GM04504 (cell line): ENCODE measurements at places on chromosomes 1 and 21.
A peak's percentile ranks its signal among the peaks of the same experiment; 100 is the strongest.

DNA sequence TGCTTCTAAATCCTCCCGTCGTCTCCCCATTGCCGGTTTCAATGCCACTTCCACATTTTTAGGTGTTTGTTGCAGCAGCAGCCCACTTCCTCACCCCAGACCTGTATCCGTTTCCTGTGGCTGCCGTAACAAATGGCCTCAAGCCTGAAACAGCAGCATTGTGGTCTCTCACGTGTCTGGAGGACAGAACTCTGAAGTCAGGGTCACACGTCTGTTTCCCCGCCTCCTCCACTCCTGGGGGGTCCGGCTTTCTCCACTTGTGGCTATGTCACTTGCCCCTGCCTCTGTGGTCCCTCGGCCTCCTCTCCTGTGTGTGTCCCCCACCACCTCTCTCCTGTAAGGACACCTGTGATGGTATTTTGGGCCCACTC is 21.8 kb downstream of the TRPM2 start:
- no peak for DNase-seq

- DNase-seq = no peak
These were observed 110.2 kb downstream of the CRYAA start for GRCh38 chr21:43278766-43279577.

GRCh38 chr1:204390751-204391466 is 20.7 kb downstream of the PPP1R15B start:
- no peak for DNase-seq

DNA sequence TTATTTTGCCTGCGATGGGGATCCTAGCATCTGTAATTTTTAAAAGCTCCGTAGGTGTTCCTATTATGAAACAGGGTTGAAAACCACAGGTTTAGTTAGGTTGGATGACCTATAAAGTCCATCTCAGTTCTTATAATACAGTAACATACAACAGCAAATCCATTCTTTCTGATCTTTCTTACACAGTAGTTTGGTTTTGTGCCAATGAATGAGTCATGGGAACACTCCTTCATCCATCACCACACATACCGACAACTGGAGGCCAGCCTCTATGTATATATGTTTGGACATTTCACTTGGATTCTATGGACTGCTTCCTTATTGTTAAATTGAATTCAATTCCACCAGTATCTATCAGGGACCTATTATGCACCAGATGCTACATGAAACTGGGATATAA is 118.4 kb upstream of the L1TD1 start:
- peak; percentile 16 for DNase-seq

GRCh38 chr1:15029036-15029435 is 124.5 kb upstream of the TMEM51 start:
- DNase-seq = no peak

- DNase-seq = no peak
These were observed 79.6 kb upstream of the PPM1J start for GRCh38 chr1:112794654-112795239.

DNA sequence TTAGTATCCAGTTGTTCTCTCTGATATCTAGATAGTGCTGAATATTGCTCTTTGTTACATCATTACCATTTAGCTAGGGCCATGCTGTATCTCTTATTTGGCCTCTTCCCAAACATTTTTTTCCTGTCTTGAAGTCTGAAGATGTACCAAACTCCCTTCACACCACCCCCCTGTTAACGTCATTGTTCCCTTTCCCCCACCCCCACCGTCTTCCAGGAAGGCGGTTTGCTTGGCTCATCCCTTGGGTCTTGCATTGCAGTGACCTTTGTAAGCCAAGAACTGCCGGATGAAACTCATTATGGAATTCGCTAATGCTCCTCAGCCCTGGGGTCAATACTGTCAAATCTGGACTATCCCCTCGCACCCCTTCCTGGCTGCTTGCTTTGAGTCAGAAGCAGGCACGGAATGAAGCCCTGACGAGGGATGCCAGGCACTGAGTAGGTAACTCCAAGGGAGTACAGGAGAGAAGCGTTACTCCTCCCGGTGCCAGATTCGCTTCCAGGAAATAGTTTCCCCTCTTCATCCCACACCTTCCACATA is 283.1 kb downstream of the TM2D1 start:
- DNase-seq = no peak

- DNase-seq = no peak
These were observed 12.3 kb downstream of the OLFML3 start for GRCh38 chr1:113991467-113991997.

GRCh38 chr1:65425697-65426096 is 5.2 kb downstream of the LEPR start:
- peak; percentile 78 for DNase-seq

- no peak for DNase-seq
These were observed 70.7 kb downstream of the MAP3K7CL start for GRCh38 chr21:29201186-29201585.

DNA sequence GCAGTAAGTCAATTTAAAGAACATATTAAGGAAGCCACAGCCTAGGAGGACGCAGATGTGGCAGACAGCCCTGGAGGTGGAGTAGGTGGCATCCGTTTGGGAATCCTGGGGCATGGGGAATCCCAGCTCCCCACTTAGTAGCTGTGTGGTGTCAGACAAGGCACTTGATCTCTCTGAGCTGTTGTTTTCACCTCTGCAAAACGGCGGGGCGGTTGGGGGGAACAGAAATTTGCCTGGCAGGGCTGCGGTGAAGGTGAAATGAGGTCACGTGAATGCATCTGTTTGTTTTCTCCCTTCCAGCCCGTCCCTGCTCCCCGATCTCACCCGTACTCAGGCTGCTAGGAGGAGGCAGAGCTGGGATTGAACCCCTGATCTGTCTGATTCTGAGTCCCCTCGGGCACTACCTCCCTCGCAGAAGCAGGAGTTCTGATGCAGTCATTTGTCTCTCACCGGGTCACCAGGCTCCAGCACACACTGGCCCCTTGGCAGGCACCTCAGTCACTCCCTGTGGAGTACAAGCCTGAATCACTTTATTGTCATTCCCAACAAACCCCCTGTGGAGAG is 2.2 kb upstream of the LAPTM5 start:
- no peak for DNase-seq

- DNase-seq = no peak
These were observed 14.4 kb downstream of the ZBTB17 start for GRCh38 chr1:15961492-15961891.

DNA sequence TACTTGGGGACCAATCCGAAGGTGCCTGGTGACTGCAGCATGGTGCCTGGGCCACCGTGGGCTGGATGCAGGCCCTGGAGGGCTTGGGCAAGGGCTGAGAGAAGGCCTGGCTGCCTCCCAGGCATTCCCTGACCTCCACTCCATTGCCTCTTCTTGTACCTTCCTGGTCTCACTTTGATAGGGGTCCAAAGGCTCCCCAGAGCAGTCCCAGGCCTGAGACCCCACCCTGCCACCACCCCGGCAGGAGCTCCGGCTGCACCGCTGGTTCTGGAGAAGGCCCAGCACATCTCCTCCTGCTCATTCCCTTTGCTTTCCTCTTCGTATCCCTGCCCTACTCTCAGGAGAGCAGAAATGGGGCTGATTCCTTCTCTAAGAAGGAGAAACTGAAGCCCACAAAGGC is 133.3 kb upstream of the IPO9 start:
- DNase-seq = no peak

GRCh38 chr1:43750083-43750482 is 42.7 kb downstream of the ST3GAL3 start:
- DNase-seq = no peak

GRCh38 chr1:118481126-118481525 is 296.1 kb upstream of the SPAG17 start:
- DNase-seq = no peak

GRCh38 chr1:154571964-154572288 is 4.3 kb downstream of the CHRNB2 start:
- DNase-seq = no peak

DNA sequence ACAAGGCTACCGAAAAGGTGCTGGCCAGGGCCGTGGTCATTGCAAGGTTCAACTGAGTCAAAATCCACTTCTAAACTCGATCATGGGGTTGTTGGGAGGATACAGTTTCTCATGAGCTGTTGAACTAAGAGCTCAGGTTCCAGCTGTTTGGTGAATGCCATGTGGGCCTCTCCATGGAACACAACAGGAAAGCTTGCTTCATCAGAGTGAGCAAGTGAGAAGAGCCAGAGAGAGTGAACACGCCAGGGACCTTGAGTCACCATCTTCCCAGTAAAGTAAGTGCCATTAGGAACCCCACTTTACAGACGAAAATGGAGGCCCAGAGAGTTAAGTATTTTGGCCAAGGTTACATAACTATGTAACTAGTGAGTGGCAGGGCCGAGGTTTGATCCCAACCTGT is 475.1 kb upstream of the VAMP3 start:
- DNase-seq = no peak

- no peak for DNase-seq
These were observed 104.0 kb upstream of the RUNX3 start for GRCh38 chr1:25033828-25034705.

DNA sequence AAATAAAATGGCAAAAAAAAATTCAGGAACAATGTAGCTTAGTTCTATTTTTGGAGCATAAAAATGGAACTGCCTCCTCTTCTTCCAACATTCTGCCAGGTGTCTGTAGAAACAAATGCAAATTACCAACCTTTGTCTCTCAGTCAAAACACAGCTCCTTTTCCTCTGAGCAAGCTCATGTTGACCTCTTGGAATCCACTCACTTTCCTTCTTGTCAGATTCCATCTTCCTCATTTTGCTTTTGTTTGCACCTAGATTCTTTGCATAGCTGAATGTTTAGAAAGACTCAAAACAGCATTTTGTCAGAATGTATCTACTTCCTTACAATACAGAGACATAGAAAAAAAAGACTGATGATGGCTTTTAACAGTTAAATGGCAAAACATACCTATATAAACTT is 178.2 kb downstream of the ADGRL2 start:
- DNase-seq = no peak

- DNase-seq = no peak
These were observed 10.7 kb downstream of the LYPLAL1 start for GRCh38 chr1:219184337-219184736.

DNA sequence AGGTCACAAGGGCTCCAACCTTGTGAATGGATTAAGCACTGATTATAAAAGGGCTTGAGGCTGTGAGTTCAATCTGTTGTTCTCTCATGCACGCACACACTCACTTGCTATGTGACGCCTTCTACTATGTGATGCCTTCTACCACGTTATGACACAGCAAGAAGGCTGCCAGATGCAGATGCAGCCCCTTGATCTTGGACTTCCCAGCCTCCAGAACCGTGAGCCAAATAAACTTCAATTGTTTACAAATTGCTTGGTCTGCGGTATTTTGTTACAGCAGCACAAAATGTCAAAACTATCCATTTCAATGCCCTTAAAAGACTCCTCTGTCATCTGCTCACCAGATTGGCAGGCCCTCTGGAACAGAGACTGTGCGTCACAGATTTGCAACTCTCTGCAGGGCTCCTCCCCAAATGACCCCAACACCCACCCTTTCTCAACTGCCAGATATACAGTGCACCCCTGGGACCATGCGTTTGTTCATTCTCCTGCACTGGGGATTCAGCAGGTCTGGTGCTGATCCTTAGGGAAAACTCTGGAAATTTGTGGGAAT is 47.8 kb upstream of the KANK4 start:
- DNase-seq = no peak

DNA sequence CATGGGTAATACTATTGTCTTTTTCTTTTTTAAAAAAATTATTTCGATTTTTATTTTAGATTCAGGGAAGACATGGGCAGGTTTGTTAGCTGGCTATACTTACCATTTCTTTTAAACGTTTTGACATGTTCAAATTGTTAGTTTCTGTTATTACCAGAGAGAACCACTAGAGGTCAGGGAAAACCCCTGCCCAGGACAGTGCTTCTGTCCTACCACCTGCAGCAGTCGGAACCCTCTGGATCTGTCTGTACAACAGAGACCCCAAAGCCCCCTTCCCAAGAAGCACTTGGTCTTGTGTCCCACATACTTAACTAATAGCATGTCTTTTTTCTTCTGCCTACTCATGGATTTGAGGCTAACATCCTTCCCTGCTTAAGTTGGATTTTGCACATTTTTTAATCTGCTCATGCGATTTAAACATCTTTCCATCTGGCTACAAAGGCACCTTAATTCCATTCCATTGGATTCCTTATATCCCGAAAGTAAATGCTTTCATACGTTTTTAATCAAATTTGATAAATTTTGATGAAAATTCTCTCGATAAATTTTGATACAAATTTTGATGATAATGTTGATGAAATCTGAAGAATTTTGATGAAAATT is 10.0 kb upstream of the C1orf115 start:
- no peak for DNase-seq

- no peak for DNase-seq
These were observed 152.3 kb downstream of the NR5A2 start for GRCh38 chr1:200179781-200180160.

DNA sequence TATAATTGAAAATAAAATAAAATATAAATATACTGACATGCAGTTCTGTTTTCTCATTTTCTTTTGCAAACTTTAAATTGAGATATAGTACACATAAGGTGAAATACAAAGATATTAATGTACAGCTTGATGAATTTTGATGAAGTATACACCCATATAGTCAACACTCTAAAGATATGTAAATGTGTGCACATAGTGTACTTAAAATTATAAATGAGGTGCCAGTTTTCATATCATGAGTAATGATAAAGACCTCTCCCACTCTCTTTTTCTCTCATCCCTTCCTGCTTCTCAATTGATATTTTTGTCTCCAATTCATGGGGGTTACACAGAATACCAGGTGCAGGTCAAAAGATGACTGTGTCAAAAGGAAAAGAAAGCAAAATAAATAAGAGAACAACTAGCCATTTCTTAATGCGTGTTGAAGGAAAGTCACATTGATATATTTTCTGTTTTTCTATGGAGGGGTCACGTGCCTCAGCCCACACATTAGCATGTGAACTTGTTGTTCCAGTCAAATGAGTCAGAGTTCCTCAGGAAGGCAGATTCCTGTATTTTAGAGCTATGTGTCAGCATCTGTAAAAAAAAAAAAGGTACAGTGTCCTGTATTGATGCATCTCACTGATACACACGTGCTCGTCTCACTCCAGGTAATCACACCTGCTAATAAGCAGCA is 64.3 kb upstream of the HOOK1 start:
- DNase-seq = peak; percentile 58

DNA sequence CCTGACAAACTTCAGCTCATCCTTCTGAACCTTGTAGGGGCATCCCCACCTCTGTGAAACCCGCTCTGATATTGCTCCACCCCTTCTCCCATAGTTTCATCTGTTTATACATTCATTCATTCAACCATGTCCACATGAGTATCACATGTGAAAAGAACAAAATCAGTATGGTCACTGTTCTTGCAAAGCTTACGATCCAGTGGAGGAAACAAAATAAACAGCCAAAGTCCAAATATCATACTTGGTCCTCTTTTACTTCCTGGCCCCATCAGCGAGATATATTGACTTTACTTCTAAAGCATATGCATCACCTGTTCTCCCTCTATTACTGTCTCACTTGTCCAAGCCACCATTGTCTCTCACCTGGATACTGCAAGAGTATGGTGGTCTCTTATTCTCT is 35.6 kb downstream of the C8A start:
- no peak for DNase-seq
